Kidney epithelial cell (primary cell): ENCODE measurements at places on chromosomes 7 and 10.

DNA sequence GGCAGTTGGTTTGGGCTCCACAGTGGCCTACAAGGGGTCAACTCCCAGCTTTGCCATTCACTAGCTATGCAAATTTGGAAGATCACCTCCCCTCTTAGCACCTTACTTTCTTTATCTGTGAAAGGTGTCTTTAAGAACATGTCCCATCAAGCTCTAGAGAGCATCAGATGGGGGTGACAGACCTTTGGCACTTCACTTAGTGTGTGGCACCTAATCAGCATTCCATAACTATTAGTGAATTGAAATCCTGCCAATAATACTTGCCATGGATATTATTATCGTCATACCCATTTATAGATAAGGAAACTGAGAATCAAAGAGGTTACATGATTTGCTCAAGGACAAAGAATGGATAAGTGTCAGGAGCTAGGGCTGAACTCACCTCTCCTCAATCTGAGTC lies 51.9 kb downstream of the PLPP4 start:
- no peak for DNase-seq

GRCh38 chr10:112287844-112288243 lies 4.6 kb downstream of the TECTB start:
- DNase-seq = no peak

GRCh38 chr10:95477175-95477520 lies 84.0 kb downstream of the SORBS1 start:
- no peak for DNase-seq

DNA sequence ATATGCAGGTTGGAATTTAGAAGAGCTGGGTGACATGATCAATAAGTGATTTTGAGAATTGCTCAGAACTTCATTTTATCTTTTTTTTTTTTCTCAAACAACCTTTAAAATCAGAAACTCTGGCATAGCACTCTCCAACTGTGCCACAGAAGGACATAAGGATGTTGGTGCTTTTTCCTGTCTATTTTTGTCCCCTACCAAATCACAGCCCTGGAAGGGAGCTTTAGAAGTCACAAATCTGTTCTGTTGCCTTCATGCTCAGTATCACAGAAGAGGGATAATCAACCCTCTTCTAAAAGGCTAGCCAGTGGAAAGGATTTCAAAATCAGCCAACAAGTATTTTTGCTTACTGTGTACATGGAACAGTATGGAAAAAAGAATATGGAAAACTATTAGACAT lies 14.8 kb upstream of the NRP1 start:
- DNase-seq = no peak

- DNase-seq = no peak
Observed at GRCh38 chr10:6128591-6129251, 39.9 kb downstream of the RBM17 start.

- DNase-seq = no peak
Observed at GRCh38 chr7:30935569-30935877, 23.9 kb downstream of the AQP1 start.

- DNase-seq = peak; percentile 48
Observed at GRCh38 chr7:142808802-142809583, 38.2 kb downstream of the PRSS2 start.

DNA sequence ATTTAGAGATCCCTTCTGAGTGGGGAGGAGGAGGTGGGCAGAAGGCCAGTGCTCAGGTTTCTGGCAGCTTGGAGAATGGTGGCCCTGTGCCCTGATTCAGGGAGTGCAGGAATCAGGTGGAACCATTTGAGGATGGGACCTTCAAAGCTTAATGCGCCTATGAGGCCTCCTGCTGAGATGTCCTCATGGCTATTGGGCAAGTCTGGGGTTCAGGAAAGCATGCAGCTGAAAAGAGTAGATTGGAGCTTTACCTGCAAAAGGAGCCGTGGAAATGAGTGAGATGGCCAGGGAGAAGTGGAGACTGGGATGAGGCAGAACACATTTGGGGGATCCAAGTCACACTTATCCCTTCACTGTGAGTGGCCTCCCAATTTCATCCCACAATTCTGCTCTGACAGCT lies 6.1 kb downstream of the FFAR4 start:
- no peak for DNase-seq

DNA sequence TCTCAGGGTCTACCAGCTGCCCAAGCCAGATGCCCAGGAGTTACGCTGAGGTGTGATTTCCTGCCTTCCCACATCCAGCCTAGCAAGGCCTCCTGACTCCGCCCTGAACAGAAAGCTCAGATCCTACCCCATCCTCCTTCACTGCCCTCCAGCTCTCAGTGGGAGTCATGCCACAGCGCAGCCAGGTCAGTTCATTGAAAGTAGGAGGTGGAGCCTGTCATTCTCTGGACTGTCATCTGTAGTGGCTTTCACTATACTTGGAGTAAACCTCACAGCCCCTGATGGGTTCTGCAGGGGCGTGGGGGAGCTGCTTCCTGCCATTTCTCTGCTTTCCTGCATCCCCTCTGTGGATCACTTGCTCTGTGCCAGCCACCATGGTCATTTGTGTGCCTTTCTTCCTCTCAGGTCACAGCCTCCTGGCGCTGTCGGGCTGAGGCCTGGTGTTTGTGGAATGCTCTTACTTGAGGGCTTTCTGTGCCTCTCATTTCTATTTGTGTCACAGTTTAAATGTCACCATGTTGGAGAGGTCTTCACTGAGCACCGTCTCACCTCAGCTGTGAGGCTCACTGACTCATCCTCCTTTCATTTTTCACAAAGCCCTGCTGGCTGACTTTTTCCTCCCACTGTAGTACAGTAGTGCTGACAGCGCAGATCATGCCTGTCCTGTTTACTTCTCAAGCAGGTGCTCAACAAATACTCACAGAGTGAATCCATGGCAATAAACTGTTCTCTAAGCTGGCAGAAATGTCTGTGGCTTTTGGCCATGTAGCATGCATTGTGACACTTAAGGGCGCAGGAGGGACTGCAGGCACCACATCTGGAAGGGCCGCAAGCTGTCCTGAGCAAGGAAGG lies 61.0 kb upstream of the TMEM248 start:
- no peak for DNase-seq

- no peak for DNase-seq
Observed at GRCh38 chr10:77422491-77423338, 214.9 kb downstream of the KCNMA1 start.

- no peak for DNase-seq
Observed at GRCh38 chr7:122709930-122710646, 7.4 kb upstream of the RNF148 start.

- no peak for DNase-seq
Observed at GRCh38 chr10:107163076-107163855, 1.2 kb downstream of the SORCS1 start.

GRCh38 chr7:151051108-151051507 lies 2.8 kb downstream of the ASIC3 start:
- no peak for DNase-seq

GRCh38 chr10:61547297-61547696 lies 94.1 kb upstream of the TMEM26 start:
- no peak for DNase-seq

- no peak for DNase-seq
Observed at GRCh38 chr10:87861566-87861952, 1.8 kb downstream of the KLLN start.

DNA sequence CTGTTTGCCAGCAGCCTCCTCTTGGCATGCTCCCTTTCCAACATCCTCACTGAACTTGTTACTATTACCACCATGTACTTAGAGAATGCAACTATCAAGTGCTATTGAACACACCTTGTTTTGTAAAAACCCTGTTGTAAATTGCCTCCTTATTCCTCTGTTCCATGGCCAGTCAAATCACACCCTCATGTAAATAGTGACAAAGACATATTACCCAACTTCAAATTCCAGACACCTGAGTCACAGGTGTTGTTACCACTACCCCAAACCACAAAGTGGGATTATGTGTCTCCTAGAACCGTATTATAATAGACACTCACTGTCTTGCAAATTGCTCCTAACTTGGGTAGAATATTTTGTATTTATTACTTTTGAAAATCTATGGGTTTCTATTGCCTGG lies 263.2 kb upstream of the C7orf33 start:
- DNase-seq = peak; percentile 70

GRCh38 chr10:29151005-29151404 lies 137.9 kb upstream of the LYZL1 start:
- DNase-seq = no peak

- no peak for DNase-seq
Observed at GRCh38 chr7:53697913-53698312, 662.5 kb downstream of the POM121L12 start.

DNA sequence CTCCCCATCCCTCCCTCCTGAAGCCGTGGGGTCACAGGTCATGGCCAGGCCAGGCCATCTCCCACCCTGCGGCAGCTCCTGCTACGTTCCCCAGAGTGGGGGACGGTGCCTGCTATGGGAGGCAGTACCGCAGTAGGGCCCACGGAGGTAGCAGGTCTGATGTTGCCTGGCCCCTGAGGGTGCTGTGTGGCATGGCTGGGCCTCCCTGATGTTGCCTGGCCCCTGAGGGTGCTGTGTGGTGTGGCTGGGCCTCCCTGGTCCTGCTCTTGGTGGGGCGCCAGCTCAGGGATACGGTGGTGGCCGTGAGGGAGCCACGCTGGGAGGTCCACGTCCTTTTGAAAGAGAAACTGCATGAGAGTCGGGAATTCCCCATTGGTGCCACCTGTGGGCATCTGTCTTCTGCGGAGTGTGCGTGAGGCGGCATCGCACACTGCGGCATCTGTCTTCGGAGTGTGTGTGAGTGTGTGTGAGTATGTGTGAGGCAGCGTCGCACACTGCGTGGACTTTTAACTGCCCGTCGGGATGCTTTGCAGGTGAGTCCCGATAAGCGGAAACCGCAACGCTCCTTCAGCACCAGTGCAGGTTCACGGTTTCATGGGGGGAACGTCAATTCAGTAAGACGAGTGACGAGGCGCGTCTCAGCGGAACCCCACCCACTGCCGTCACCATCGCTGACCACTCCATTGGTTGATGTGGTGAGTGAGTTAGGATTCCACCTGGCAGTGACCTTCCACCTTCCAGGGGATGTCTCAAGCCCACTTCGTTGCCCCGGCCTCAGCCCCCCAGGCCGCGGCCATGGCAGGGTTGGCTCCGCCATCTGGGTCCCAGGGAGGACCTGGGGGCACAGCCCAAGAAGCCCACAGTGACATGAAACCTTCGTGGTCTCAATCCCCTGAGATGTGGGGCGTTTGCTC lies 51.2 kb upstream of the CFAP46 start:
- no peak for DNase-seq

- DNase-seq = no peak
Observed at GRCh38 chr10:111872591-111872990, 311.0 kb downstream of the GPAM start.

DNA sequence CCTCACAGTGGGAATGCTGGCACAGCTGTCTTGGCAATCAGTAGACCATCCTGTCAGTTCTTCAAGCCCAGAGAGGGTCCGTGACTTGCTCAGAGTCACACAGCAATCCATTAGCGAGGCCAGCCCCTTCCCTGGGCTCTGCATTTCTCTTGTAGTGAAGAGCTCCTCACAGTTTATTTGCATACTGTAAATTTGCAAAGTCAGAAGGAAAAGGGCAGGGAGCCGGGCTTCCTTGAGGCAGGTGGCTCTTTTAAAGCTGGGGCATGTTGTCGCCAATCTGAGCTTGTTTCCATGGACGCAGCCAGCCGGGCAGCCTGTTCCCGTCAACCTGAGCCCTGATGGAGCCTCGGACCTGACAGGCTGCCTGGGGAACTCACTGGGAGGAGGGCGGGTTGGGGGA lies 123.4 kb downstream of the CUX1 start:
- DNase-seq = no peak

GRCh38 chr10:99522470-99523250 lies 10.1 kb upstream of the NKX2-3 start:
- DNase-seq = no peak

DNA sequence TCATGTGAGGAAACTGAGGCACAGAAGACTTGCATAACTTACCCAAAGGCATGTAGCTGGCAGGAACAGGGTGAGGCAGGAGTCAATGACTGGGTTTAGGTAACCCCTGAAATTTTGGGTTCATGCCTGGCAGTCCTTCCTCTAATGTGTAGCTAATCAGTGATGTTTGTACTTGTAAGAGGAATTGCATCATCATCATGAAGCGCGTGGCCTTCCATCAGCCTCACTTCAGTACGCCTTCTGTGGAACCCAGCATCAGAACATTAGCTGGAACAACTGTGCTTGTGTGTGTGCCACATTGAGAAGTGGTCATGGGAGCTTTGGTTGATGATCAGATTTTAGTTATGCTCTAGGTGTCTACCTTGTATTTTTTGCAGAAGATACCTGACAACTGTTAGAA lies 18.2 kb upstream of the STMP1 start:
- DNase-seq = no peak

GRCh38 chr10:110808615-110809014 lies 63.1 kb upstream of the PDCD4 start:
- no peak for DNase-seq

DNA sequence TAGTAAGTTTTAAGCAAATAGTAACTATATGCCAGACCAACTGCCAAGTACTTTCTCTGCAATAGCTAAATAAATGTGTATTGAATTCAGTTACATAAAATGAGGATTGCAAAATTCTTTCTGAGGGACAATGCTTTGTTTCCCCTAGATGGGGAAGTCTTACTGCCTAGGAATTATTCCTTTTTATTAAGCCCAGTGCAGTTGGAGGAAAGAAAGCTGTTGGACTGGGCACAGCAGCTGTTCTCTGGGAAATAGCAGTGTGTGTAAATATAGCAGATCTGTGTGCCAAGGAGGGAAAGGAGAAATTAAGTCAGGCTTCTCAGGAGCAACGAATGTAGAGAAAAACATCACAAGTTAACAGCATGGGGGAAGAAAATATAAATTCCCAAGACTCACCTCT lies 77.1 kb downstream of the SEC23IP start:
- DNase-seq = no peak

GRCh38 chr10:12797471-12798262 lies 203.8 kb downstream of the CCDC3 start:
- no peak for DNase-seq

- DNase-seq = no peak
Observed at GRCh38 chr7:28474640-28475039, 62.3 kb downstream of the CREB5 start.

DNA sequence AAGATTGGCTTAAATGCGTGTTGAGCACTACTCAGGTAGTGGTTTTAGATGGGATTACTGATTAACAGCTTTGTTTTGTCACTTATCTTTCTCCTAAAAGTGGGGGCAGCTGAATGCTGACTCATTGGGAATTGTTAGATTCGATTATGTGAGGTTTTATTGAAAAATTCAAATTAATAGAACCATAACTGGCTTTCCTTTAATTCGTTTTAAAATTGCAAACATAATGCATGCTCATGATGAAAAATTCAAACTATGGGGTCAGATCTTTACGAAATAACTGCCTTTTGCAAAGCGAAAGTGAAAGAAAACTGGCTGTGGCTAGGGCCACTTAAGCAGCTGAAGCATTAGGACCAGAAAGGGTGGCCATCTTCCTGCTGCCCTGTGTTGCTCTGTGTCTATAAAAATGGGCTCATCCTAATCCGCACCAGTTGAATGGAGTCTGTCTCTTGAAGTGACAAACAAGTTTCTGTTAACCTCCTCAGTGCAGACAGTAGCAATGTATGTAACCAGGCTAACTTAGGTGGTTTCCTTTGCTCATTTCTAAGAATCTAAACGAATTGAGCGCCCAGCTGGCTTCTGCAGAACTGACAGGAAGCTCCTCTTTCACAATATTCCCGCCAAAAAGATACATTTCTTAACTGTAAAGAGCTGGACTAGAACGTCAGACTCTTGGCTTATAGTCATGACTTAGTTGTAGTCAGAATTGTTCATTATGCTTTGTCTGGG lies 27.8 kb downstream of the DENND10 start:
- DNase-seq = no peak

- no peak for DNase-seq
Observed at GRCh38 chr7:125462615-125463014, 533.0 kb upstream of the POT1 start.

GRCh38 chr7:2313450-2314208 lies 612 bp downstream of the SNX8 start:
- no peak for DNase-seq

- no peak for DNase-seq
Observed at GRCh38 chr10:73910764-73911552, at the start of gene PLAU. Gene PLAU (plus strand): TSS chr10:73911132. CDS start chr10:73911556, 424 bp downstream.
